ENCODE measurements at places on chromosomes 7 and 10.

DNA sequence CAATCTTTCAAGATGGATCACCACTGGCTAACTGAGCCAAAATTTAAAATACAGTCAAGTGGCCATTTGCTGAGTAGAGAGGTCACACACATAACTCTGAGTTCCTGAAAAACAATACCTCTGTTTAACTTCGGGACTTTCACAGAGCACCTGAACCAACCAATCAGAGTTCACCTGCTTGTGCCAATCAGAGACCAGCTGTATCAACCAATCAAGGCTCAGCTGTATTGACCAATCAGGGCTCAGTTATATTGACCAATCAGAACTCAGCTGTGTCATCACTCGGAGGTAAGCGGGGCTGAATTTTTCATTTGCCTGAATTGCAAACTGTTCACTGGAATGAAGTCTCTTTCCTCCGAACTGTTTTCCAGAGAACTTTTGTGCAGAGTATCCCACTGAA, 10.0 kb upstream of the CPXM2 start:
- DNase-seq = no peak

GRCh38 chr7:100804681-100805431, 22.5 kb downstream of the EPHB4 start:
- no peak for DNase-seq

DNA sequence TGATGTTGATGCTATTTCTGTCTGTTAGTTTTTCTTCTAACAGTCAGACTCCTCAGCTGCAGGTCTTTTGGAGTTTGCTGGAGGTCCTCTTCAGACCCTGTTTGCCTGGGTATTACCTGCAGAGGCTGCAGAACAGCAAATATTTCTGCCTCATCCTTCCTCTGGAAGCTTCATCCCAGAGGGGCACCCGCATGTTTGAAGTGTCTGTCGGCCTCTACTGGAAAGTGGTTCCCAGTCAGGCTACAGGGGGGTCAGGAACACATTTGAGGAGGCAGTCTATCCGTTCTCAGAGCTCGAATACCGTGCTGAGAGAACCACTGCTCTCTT, 13.3 kb upstream of the CYP3A5 start:
- no peak for DNase-seq

DNA sequence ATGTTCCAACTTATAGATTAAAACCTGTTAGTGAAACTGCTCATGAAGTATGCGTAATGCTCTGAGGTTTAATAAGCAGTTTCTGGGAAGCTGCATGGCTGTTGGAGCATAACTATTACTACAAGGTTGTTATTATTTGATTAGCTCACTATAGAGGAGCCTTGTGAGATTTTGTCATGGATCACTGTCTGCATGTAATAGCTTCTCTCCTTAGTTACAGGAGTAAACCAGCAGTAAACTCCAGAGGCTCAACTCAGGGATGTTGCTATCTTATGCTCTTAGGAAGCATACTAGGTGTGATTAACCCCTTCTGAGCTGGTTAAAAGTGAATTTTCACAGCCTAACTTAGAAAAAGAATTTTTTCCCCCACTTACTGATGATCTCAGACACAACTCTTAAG, 63.6 kb upstream of the IFRD1 start:
- no peak for DNase-seq

- no peak for DNase-seq
Observed at GRCh38 chr7:133504825-133505224, 251.9 kb downstream of the EXOC4 start.

DNA sequence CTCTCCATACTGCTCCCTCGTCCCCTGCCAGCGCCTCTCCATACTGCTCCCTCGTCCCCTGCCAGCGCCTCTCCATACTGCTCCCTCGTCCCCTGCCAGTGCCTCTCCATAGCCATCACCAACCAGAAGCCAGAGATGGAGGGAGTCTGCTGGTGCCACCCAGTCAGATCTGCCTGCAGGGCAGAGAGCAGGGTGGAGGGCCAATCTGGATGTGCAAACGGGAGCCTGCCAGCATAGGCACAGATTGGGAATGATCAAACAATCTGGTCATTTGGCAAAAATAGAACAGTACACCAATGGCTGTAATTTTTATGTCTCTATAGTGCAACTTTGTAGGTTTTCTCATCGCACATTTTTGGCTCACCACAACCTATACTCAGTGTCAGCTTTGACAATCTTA, 76.9 kb upstream of the LRRC4 start:
- no peak for DNase-seq

DNA sequence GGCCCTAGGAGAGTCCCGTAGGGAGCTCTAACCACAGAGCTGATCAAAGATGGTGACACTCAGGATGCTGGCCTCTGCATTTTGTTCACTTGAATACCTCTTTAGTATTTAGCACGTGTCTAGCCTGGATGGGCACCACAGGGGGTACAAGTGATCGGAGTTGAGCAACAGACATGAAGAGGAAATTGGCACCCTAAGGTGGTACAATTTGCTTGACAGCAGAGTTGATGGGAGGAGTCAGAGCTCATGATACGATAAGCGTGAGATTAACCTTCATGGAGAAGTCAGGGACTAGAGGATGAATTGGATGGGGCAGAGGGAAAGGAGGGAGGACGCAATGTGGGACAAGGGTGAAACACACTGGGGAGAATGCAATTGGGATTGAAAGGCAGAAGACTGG, 9.9 kb upstream of the ZNF212 start:
- DNase-seq = no peak

GRCh38 chr7:28036696-28037095, 143.9 kb downstream of the JAZF1 start:
- no peak for DNase-seq

DNA sequence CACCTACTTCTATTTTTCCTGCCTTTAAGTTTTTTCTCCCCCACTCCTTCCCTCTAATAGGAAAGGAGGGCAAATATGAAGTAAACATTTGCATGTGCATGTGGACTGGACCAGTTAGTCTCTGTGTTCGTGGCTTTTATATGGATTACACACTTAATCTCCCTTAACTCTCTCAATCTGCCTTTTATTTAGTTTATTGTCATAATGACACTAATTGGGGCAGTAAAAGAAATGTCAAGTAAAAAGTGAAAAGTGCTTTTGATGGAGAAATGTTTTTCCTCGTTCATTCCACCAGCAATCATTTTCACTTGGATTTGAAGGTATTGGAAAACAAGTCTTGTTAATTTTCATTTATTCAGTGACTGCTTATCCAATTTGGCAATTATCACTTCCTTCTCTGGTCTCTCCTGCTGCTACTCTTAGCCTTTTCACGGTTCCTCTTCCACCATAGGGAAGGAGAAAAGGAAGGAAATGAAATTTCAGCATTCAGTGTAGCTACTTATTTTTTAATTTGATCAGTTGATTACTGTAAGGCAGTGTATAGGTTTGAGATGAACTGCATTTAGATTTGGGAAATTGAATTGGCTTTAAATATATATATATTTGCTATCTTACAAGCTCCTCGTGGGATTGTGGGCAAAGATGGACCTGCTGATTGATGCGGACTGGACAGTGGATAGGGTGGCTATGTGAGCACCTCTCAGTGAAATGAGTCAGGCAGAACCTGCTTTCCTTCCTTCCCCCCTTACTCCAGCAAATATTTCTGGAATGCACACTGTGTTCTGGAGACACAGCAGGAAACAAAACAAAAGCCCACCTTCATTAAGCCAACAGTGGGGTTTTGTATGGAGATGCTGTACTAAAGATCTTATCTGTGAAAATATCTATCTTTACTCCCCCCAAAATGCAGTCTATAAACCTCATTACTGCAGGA, 77.5 kb downstream of the LRRC4 start:
- no peak for DNase-seq

DNA sequence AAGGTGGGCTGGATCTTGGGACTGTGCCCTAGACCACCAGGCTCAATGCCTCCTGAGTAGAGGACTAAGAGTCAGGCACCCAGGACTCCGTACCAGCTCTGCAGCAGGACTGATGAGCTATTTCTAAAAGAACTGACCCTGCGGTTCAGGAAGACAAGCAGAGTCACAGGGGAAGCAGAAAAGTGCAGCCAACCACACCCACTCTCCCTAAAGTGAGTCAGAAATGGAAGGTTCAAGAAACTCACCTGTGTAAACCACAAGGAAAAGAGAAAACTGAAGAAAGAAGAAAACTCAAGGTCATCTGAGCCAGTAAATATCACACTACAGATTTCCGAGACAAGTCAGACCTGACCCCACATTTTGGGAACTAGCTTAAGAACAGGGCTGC, 2.5 kb downstream of the PARP12 start:
- DNase-seq = no peak

DNA sequence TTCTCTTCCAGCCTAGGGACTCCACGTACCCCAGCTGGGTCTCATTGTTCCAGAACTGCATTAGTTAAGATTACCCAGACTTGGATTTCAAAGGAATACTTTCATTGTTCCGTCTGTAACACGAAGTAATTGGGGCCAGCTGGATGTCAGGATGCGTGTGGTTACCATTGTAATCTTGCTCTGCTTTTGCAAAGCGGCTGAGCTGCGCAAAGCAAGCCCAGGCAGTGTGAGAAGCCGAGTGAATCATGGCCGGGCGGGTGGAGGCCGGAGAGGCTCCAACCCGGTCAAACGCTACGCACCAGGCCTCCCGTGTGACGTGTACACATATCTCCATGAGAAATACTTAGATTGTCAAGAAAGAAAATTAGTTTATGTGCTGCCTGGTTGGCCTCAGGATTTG, 21.0 kb downstream of the LRRC17 start:
- no peak for DNase-seq

DNA sequence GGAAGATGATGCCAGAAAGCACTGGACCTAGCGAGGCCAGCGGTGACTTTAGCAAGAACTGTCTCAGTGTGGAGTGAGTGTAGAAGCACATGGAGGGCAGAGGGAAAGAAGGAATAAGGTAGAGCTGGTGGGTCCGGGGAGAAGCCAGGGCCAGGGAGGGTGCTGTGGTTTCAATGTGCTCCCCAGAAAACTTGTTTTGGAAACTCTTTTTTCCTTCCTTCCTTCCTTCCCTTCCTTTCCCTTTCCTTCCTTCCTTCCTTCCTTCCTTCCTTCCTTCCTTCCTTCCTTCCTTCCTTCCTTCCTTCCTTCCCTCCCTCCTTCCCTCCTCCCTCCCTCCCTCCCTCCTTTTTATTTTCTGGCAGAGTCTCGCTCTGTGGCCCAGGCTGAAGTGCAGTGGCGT, 5.5 kb upstream of the RARRES2 start:
- DNase-seq = no peak

DNA sequence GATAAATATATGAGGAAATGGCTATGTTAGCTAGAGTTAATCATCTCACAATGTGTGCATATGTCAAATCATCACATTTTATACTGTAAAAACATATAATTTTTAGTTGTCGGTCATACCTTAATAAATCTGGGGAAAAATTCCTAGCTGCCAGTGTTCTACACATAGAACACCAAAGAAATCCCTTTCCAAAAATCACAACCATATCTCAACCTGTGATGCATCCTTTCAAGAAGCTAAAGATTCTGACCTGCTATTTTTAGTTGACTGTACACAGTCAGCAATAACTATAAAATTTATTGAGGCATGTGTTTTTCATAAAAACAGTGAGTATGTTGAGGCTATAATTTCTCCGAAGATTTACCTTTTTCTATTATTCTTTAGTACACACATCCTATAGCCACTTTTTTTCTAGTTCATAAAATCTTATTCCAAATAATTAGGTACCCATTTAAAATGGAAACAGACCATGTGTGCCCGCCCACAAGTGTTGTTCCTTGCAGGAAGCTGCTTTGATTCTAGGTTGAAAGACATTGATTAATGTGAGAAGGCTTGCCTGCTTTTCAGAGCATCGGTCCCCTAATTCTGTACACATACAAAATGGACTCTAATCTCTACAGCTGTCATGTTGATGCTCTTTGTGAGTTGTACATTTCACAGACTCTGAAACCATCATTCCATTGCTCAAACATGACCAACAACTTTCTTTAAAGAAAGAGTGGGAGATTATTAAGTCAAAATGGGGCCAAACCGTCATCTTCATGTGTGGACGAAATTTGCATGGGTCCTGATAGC, 117.5 kb upstream of the LRRN3 start:
- DNase-seq = no peak

- no peak for DNase-seq
Observed at GRCh38 chr10:119306986-119307392, 99.6 kb downstream of the GRK5 start.

- no peak for DNase-seq
Observed at GRCh38 chr10:58385784-58386112, 538 bp downstream of the TFAM start.

DNA sequence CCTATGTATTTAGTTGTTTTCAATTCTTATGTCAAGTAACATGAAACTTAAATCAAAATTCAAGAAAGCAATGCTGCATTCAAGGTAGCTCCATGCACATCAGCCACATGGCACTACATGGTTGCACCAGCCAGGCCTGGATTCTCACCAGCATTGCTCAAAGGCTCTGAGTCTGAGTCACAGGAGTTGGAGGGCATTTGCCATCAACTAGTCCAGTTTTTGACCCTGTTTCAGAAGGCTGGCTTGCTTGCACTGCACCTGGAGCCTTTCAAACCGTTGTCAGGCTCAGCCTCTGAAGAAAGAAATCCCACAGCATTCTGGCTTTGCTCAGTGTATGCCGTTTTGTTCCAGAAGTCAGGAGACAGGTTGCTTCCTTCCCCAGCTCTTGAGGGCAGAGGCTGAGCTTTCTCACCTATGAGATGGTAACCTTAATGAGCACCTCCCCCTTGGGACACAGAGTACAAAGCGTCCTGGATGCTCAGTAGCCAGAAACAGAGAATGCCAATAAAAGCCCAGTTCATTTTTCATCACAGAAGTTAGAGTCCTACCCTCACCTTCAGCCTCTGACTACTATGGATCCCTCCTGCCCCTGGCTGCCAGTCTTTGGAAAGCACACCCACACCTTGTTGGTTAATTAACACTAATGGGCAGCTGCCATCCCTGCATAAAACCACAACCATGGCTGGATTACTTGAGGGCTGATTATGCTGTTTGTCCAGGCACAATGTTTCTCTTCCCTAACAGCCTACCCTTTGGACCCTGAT, 288.4 kb upstream of the LRRTM3 start:
- DNase-seq = no peak

- no peak for DNase-seq
Observed at GRCh38 chr7:107980171-107980570, 22.8 kb downstream of the LAMB1 start.

DNA sequence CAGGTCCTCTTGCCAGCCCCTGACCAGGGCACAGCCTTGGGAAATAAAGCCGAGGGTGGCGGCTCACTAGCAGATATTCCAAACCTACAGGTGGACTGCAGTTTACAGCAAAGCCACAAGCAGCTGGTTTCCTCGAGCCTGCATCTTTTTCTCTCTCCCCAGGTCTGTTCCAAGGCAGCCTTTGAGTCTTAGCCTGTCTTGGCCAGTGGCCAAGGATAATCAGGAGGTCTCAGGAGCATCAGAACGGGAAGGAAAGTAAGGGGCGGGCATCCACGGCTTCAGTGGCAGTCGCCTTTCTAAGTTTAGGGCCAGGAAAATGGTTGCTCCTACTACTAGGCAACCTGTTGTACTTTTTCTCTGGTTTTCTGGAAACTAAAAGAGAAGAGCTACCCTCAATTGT, 219.7 kb upstream of the ZMIZ1 start:
- DNase-seq = no peak

DNA sequence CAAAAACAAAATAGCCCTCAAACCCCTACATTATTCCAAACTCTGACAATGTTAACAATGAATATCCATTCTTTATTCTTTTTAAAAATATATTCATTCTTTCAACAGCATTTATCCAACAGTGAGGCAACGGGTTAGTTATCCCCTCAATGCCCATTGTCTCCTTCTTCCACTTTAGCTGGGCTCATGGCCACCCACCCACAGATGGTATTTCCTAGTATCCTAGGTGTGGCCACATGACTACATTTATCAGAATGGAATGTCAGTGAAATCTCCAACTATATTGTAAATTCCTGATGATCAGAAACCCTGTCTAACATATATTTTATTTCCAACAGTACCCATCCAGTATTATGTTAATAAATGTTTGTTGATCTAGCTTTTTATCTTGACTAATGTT, 13.6 kb downstream of the HOXA1 start:
- DNase-seq = no peak

GRCh38 chr7:133233142-133233541, 19.7 kb upstream of the EXOC4 start:
- DNase-seq = no peak

Measured in stimulated activated CD4-positive, alpha-beta T cell treated with anti-CD3 and anti-CD28 coated beads, Interleukin-12 subunit alpha, Interleukin-12 subunit beta, amount 100 ng/mL, for 24 hours (primary cell).